ENCODE measurements at places on chromosomes 12 and 14.

- no peak overlapping the region for H3K27ac ChIP-seq
- H3K4me3 ChIP-seq = no peak overlapping the region
- H3K27me3 ChIP-seq = no peaks in the 10 kb centered on the region
- no peaks in the 10 kb centered on the region for H3K4me1 ChIP-seq
These were observed 450.4 kb downstream of the LRFN5 start for GRCh38 chr14:42057111-42057510.

DNA sequence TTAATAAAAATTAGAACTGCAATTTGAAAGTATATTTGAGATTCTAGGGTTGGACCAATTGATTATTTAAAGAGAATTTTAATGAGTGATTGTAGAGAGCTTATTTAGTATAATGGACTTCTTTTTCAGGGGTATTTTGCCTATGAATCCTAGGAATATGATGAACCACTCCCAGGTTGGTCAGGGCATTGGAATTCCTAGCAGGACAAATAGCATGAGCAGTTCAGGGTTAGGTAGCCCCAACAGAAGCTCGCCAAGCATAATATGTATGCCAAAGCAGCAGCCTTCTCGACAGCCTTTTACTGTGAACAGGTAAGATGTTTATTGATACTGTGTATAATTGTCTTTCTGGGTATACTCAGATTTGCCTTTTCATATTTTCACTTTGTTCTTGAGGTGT, 35.9 kb upstream of the KCNMB4 start:
- H3K4me1 ChIP-seq = peaks cover 8% of the 10 kb centered on the region
- H3K36me3 ChIP-seq = peaks cover 4% of the 10 kb centered on the region
- H3K4me3 ChIP-seq = no peak overlapping the region
- H3K27ac ChIP-seq = no peak overlapping the region
- no peak for DNase-seq
- H3K27me3 ChIP-seq = no peaks in the 10 kb centered on the region

GRCh38 chr12:41998436-41998835, 146.2 kb downstream of the GXYLT1 start:
- DNase-seq = no peak
- H3K36me3 ChIP-seq = no peaks in the 10 kb centered on the region
- H3K4me3 ChIP-seq = no peak overlapping the region
- H3K27me3 ChIP-seq = no peaks in the 10 kb centered on the region
- H3K27ac ChIP-seq = no peak overlapping the region

- H3K36me3 ChIP-seq = no peaks in the 10 kb centered on the region
- H3K27me3 ChIP-seq = peaks cover 25% of the 10 kb centered on the region
- H3K4me1 ChIP-seq = peaks cover 37% of the 10 kb centered on the region
- peak overlapping the region; percentile 85 for H3K4me3 ChIP-seq
- no peak for DNase-seq
- no peak overlapping the region for H3K27ac ChIP-seq
These were observed 33.7 kb upstream of the CCNT1 start for GRCh38 chr12:48750215-48750614.
